Calu3 (cell line): ENCODE measurements at places on chromosomes 1 and 21.

DNA sequence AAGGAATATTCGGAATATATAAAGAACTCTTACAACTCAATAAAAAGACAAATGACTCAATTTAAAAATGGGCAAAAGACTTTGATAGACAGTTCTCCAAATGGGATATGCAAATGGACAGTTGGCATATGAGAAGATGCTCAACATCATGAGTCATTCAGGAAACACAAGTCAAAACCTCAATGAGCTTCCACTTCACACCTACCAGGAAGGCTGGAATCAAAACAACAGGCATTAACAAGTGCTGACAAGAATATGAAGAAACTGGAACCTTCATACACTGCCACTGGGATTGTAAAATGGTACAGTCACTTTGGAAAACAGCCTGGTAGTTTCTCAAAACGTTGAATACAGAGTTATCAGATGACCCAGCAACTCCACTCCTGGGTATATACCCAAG, 17.2 kb downstream of the PGBD5 start:
- DNase-seq, result no peak

GRCh38 chr1:23980728-23981070, 572 bp upstream of the SRSF10 start:
- DNase-seq, result peak; percentile 65

DNA sequence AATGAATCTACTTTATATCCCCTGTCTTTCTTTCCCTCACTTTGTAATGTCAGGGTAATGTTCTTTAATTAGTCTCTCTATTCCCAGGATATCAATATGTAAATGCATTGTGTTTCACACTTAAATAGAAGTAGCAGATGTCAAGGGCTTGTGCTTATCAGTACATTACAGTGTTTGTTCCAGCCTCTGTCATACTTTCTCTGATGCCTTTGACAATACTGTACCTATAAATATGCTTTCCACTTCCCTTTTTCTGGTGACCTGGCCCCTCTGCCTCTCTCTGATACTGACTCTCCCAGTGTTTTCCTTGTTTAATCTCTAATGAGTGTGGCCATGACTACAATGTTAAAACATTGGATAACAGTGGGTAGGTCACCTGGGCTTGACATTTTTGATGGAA, 862.0 kb upstream of the NEGR1 start:
- no peak for DNase-seq

DNA sequence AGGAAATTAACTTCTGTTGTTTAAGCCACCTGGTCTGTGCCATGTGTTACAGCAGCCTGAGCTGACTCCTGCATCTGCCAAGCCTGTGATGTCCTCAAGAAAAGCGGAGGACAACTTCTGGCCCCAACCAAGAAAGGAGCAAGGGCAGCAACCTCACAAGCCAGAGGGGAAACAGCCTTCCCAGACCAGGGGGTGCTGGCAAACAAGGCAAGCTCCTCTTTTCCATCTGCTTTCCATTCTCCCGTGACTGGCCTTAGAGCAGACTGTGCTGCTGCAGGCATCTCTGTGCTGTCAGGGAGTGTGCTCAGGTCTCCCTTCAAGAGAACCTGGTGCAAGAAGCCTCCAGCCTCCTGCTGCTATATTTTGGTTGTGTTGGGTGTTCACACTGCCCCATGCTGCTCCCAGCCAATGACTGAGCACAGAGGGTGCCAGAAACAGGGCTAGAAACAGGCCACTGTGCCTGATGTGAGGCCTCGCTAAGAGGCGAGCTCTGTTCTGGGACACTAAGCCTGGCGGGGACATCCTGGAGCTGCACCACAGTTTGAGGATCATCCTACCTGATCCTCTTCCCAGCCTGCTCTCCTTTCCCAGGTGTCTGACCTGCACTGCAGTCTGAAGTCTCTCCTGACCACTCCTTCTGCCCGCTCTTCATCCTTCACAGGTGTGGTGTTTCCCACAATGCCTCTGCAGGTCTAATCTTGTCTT, 27.5 kb upstream of the SLAMF9 start:
- no peak for DNase-seq

DNA sequence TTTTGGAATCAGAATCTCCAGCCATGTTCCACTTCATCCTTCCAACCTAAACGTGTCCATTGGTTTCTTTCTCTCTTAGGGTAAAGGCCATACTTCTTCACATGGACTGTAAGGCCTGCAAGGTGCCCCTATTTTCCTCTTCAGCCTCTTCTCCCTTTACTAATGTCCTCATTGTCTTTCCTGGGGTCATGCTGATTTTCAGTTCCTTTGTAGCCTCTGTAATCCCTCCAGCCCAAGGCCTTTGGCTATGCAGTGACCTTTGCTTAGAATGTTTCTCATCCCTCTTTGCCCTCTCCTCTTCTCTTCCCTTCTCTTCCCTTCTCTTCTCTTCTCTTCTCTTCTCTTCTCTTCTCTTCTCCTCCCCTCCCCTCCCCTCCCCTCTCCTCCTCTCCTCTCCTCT, 112.5 kb downstream of the SPATA46 start:
- no peak for DNase-seq

- DNase-seq, result no peak
These were observed 44.1 kb upstream of the EIF4G3 start for GRCh38 chr1:21220815-21221214.

DNA sequence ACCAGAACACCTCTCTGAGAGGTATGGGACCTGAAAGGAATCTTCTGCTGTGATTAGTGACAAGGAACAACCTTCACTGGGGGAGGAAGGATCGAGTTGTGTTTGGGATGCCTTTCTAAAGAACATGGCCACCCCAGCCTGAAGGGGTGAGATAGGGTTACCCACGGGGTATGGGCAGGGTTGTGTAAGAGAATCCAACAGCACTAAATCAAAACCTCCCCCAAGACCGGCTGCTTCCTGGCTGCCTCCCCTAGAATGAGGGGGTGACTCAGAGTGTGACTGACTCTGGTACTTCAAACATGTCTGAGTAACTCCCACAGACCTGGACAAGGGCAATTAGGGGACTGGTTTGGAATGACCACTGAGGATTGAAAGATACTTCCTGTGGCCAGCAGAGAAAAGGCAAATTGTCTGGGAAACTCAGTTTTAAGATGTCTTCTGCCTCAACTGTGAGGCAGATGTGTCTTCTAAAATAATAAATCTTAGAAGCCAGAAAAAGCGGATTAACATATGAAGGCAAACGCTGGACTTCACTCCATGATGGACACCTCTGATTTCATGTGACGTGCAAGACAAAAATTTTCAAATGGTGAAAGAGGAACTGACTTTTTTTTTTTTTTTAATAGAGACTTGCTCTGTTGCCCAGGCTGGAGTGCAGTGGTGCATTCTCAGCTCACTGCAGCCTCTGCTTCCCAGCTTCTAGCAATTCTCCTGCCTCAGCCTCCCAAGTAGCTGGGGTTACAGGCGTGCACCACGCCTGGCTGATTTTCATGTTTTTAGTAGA, 6.7 kb upstream of the PTPN14 start:
- no peak for DNase-seq

- DNase-seq, result no peak
These were observed 40.1 kb downstream of the IGFN1 start for GRCh38 chr1:201230676-201231075.

DNA sequence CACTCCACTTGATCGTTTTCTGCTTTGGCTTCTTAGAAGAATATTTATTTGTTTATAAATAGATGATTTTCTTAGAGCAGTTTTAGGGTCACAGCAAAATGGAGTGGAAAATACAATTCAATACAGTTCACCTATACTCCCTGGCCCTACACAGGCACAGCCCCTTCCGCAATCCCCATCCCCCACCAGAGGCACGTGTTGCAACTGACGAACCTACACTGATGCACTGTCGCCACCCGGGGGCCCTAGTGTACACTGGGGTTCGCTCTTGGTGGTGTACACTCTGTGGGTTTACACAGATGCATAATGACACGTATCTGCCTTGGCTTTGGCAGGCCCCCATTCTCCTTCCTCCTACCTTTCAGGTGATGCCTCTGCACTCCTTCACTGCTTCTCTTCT, 8.0 kb downstream of the ECHDC2 start:
- DNase-seq, result no peak

- no peak for DNase-seq
These were observed 21.5 kb downstream of the GON4L start for GRCh38 chr1:155835548-155835947.

GRCh38 chr1:174968750-174969244, 30.9 kb upstream of the CACYBP start:
- peak; percentile 57 for DNase-seq

- no peak for DNase-seq
These were observed 352.0 kb downstream of the HHIPL2 start for GRCh38 chr1:222195857-222196256.

GRCh38 chr1:118661769-118662320, 326.3 kb downstream of the TBX15 start:
- DNase-seq, result no peak

- no peak for DNase-seq
These were observed 56.8 kb downstream of the ACP6 start for GRCh38 chr1:147613506-147613905.

DNA sequence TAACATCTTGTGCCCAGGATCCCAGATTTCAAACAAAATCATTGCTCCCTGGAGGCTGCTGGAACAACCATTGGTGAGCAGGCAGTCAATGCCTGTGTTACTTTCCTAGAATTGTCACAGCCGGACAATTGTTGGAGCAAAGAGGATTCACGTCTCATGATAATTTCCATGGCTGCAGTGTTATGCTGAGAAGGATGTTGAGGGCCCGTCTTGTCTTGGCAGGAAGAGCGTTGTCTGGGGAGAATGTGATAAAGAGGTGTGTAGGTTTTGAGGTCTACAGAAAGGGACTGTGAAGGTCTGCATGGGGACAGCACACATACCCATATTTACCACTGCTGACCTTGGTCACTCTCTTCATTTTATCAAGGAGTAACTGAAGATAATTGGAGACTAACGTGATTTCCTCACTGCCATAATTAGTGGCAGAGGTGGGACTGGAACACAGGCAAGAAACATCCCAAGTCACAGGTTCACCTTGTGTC, 6.3 kb downstream of the MECR start:
- DNase-seq, result no peak

DNA sequence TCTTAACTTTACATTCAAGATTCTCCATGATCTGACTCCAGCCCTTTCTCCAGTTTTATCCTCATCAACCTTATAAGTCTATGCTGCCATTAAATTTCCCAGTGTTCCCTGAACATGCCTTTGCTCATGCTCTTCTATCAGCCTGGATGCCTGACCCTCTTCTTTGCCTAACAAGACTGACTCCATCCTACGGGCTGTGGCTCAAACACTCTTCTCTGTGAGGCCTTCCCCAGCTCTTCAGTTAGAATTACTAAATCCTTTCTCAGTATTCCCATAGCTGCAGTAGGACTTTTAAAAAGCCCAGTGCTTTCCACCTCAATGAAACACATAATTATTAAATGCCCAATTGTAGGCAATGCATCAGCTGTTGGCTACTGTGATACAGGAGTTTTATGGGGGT, 76.5 kb upstream of the GNG12 start:
- no peak for DNase-seq

DNA sequence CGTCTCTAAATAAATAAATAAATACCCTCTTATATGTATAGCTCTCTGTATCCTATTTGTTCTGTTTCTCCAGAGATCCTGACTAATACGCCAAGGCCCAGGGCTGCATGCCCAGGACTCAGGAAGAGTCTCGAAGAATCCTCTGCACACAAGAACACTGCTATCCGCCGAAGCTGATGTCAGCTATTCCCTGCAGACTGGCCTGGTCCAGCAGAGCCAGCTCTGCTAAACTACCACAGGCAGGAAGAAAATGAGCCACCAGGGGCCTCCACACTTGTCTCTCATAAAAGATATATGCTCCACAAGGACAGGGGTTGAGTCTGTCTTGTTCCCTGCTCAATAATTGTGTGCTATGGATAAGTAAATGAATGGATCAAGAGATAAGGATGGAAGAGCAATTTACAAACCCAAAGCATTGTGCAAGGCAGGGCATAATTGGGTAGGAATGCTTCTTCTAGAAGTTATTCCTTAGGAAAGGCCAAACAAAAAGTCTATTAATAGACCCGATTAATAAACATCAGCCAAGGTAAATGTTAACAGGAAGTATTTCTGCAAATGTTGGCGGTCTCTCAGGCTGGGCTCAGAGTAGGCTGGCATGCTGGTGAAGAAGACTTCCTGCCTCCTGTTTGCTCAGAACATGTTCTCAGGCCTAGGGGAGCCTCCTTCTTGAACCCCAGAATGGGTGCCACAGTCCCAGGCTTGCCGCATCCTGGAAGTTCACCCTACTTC, 26.3 kb upstream of the MAN1C1 start:
- no peak for DNase-seq

- no peak for DNase-seq
These were observed 58.1 kb downstream of the CAPZB start for GRCh38 chr1:19427087-19427781.

DNA sequence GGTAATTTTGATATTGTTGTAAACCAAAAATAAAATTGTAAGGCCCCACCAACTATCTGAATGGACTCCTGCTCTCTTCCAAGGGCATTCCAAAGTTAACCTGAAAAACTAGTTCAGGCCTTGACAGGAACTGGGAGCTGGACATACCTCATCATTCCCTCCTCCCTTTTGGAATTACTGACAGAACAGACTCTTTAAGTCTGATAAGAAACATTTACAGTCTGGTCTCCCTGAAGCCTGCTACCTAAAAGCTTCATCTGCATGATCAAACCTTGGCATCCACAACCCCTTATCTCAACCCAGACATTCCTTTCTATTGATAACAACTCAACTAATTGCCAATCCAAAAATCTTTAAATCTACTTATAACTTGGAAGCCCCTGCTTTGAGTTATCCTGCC, 123.8 kb downstream of the TLR5 start:
- DNase-seq, result no peak

DNA sequence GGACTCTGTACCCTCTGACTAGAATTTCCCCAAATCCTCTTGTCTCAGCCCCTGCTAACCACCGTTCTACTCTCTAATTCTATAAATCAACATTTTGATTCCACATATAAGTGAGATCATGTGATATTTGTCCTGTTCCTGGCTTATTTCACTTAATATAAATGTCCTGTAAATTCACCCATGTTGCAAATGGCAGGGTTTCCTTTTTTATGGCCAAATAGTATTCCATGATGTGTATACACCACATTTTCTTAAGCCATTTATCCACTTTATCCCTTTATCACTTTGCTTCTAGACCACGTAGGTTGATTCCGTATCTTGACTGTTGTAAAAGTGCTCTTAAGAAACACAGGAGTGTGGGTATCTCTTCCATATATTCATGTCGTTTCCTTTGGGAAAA, 8.9 kb downstream of the RNF187 start:
- DNase-seq, result no peak

DNA sequence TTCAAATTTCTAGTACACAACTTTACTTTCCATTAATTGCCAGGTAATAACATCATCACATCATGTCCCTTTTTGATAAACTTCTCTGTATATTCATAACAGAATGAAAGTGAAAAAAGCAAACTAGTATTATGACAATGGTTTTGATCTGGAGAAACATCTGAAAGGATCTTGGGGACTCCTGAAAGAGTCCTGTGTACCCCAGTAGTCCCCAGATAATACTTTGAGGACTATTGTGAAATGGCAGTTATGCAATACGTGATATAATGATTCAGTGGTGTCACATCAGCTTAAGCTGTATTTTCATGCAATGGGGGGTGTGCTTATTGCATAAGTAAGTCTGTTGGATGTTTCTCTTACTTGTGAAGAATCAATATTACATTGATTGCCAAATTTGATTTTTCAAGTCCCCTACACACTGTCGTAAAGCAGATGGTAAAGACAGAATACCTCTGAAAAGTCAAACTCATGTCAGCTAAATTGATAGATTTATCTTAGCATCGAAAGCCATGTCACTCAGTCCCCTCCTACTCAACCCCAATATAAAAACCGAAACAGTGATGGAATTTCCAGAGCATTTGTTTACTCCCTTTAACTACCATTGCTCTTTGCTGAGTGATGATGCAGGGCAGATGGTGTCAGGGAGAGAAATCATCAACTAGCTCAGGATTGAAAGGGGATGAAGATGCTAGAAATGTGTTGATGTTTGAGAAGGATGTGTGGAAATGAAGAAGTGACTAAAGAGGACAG, 146.7 kb upstream of the C1orf105 start:
- DNase-seq, result no peak
